ENCODE measurements at places on chromosomes 2 and 18. TPM values are rescaled to one million over a fixed set of nuclear protein-coding genes. Genes with fewer than 3 reads are reported as not detected.

- no peak for DNase-seq
Observed at GRCh38 chr2:202193881-202194353, 44.5 kb downstream of the SUMO1 start.

- no peak for DNase-seq
Observed at GRCh38 chr2:88671786-88672427, 19.6 kb upstream of the RPIA start.

- DNase-seq = no peak
Observed at GRCh38 chr2:28469304-28469703, 26.6 kb upstream of the PLB1 start.

DNA sequence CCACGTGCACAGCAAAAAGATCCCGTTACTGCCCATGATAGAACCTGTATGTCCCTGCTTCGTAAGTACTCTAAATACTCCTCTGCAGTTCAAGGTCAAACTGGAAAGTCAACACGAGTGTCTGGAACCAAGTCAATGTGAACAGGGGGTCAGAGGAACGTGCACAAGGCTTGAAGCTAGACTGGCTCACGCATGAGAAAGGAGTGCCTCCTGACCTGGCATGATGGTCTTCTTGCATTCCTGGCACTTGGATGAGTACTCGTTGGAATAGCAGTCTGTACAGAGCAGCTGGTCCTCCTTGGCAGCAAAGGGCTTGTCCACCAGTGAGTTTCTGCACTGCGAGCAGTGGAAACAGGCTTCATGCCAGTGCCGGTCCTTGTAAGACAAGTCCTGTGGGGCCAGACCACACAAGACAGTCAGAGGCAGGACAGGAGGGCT, 25.5 kb downstream of the FHL2 start:
- no peak for DNase-seq

DNA sequence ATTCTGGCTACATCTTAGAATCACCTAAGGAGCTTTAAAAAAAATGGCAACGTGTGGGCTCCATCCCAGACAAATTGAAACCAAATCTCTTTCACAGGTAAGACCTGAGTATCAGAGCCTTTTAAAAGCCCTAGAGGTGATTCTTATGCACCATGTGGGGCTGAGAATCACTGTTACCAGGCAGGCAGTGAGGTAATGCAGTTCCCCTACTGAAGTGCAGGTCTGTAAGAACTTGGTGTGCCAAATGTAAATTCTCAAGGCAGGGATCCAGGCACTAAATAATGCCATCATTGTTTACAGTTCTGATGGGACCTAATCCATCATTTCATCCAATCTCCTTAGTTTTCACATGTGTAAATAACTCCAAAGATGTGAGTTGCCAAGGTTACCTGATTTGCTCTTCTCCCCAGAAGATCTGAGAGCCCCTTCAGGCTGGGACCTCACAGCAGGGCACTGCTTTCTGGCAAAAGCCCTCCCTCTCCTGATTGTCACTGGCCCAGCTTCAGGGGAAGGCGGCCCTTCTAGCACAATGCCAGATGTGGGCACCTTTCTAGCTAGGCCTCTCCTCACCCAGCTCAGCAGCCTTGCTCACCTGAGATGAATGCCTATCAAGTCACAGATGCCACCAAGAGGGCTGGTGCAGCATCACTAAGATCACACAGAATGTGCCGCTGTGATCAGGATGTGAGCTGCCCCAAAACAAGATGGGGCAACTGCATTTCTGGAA, 73.6 kb upstream of the RGPD5 start:
- DNase-seq = no peak

DNA sequence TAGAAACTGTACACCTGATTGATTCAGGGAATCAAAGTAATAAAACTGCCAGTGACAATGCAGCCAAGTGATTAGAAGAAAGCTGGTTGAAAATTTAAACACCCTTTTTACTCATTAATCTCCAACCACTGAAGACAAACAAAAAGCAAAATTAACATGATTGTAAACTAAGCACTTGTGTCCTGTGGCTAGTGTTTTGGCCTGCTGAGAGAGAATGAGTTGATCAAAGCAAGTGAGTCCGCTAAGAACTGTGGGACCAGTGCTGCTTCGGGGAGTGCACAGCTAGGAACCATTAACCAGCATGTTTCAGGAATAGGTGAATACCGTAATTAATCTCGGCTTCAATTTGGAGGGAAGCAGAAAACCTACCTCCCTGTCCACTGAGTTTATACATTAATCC, 13.6 kb upstream of the PAPOLG start:
- no peak for DNase-seq

The AKAIN1 gene
- not detected for total RNA-seq

DNA sequence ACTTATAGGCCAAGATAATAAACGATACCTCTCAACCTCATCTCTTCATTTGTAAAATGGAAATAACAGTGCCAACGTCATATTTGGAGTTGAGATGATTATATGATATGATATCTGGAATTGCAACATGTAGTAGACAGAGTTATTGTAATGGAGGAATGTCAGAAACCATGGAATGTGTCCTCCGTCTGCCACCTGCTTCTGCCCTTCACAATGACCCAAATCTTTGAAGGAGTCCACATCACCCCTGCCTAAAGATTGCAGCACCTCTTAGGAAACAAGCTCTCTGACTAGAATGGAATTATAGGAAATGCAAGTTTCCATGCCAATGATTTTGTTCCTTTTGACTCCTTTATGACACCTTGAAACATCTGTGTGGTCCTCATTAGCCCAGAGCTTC, 14.9 kb downstream of the NR4A2 start:
- DNase-seq = no peak

The KCNIP3 gene
- 13.9 TPM for total RNA-seq
